ENCODE measurements at places on chromosomes 12 and 14.

DNA sequence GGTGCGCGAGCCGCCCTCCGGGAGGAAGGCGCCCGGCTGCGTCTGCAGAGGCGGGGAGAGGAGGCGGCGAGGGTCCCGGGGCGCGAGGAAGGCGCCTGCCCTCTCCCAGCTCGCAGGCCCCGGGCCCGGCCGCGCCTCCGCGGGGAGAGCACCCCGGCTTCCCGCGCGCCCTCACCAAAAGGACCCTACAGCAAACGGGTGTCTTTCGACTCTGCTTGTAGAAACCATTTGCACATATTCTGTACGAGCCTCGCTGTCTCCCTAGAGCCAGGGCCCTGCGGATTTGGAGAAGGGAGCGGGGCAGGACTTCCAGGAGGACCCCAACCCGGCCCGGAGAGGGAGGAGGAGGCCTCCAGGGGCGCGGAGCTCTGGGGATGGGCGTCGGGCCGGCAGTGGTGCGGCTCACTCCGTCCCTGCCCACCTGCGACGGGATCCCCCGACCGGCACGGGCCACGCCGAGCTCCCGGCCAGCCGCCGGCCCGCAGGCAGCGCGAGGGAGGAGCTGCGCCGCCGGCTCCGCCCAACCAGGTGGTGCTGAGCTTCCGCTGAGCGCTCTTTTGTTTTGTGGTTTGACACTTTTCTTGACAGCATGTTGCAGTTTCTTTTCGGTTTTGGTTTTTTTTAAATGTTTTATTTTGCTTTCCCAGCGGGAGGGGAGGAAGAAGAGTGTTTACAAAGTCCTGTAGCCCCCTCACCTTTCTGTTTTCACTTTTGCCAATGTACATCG, 103.3 kb upstream of the FKBP4 start:
- peak; percentile 23 for DNase-seq

GRCh38 chr12:123075646-123076171, 75.2 kb downstream of the PITPNM2 start:
- DNase-seq = peak; percentile 60

DNA sequence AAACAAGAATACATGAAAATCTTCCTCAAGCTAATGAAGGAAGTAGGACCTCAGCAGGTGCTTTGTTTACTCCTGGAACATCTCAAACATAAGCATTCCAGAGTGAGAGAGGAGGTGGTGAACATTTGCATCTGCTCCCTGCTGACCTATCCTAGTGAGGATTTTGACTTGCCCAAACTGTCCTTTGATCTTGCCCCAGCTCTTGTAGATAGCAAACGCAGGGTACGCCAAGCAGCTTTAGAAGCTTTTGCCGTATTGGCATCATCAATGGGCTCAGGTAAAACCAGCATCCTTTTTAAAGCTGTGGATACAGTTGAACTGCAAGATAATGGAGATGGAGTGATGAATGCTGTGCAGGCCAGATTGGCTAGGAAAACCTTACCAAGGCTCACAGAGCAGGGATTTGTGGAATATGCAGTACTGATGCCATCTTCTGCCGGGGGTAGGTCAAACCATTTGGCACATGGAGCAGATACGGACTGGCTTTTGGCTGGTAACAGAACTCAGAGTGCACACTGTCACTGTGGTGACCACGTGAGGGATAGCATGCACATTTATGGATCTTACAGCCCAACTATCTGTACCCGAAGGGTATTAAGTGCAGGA, 1.9 kb downstream of the TOGARAM1 start:
- DNase-seq = no peak

DNA sequence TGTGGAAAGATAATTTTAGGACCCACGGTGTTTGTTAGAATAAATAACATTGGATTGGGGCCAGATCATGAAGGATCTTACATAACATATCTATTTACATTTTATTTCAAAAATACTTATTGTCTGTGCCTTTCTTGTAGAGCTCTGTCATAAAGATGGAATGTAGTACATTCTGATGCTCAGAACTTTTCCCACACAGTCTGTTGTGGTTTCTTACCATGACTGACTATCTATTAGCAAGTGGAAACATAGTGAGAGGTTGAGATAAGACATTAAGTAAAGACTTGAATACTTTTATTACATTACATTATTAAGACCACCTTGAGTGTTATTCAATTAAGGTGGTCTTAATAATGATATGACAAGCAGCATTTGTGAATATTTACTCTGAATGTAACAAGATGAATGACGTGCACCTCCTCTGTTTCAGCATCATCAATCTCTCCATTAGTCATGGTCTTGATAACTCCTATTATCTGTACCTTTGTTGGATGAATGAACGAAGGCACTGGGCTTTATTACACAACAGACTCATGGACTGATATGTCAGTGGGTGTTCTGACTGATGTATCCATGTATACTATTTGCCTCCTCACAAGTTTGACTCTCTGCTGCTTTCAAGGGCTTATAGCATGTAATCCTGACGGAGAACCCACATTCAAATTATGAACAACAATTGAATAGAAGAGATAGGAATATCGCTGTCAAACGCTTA, 883.0 kb upstream of the FLRT2 start:
- DNase-seq = no peak

DNA sequence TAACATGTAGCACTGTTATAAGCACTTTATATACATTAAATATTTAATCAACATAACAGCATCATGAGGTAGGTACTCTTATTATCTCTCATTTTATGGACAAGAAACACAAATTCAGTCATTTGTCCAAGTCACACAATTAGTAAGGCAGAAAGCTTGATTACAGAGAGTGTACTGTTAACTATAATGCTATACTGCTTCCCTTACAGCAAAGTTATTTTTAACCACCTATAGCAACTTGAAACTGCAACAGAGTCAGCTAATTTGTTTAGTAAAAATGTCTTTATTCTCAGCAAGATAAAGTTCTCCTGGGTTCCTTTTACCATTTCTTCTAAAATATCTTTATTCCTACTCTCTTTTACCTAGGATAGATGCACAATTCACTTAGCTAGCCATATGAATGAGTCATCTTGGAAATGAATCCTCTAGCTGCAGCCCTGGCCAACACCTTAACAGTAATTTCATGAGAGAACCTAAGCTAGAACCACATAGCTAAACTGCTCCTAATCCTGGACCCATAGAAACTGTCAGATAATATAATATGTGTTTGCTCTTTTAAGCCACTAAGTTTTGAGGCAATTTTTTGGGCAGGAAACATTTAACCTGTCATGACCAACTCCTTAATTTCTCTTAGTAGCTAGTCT, 90.2 kb upstream of the HECTD1 start:
- DNase-seq = no peak

DNA sequence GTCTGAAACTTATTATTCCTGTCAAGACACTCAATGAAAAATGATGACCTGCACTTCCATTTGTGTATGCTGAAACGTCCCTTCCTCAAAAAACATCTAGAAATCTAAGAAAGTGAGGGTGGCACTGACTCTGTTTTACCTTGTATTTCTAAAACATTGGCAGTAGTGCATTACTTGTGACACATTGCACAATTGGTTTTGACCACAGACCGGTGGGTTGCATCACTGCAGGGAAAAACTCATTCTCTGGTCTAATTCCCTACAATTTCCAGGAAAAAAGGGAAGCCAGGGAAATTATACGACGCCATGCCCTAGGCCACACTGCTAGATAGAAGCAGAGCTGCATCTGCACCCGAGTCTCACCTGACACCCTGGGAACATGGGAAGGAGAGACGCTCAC, 156.7 kb downstream of the NTF3 start:
- no peak for DNase-seq

- no peak for DNase-seq
Observed at GRCh38 chr12:67471810-67472209, 176.7 kb upstream of the DYRK2 start.
